ENCODE measurements at places on chromosomes 12 and 14.

DNA sequence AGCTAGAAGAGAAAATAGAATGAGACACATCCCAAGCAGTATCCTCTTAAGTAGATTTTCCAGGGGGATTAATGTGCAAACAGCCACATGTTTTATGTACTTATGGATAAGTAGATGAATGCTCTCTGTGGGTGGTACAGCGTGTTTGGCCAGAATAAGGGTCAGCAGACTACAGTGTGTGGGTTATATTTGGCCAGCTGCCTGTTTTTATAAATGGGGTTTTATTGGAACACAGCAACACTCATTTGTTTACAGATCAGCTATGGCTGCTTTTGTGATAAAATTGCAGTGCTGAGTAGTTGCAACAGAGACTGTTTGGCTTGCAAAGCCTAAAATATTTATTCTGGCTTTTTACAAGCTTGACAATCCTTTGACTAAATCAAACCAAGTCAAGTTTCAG lies 780.2 kb upstream of the SEL1L start:
- no peak for DNase-seq

GRCh38 chr14:37813732-37814131 lies 218.3 kb downstream of the TTC6 start:
- no peak for DNase-seq

GRCh38 chr14:92439537-92440344 lies 73.8 kb upstream of the RIN3 start:
- DNase-seq, result no peak

DNA sequence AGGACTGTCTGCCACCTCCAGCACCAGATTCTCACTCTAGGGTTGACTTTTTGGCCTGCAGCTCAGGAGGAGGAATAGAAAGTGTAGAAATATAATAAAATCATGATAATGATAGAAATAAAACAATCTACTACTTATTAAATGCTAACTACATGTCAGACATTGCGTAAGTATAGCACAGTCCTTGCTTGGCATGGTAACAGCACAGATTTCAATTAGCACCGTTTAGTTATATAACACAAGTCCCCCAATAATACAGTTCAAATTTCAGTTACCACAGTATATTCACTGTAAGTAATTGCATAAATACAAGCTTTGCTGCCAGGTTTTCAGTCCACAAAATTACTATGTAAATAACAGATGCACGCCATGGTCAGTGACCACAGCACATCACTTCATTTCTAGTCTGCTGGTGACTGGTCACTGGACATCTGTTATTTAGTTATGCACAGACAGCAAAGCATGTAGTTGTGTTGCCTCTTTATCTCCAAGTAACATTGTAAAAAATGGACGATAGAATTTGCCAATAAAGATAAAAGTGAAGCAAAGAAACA lies 6.5 kb upstream of the GLT8D2 start:
- DNase-seq, result no peak

- no peak for DNase-seq
Observed at GRCh38 chr12:65335021-65335714, 56.7 kb downstream of the MSRB3 start.

DNA sequence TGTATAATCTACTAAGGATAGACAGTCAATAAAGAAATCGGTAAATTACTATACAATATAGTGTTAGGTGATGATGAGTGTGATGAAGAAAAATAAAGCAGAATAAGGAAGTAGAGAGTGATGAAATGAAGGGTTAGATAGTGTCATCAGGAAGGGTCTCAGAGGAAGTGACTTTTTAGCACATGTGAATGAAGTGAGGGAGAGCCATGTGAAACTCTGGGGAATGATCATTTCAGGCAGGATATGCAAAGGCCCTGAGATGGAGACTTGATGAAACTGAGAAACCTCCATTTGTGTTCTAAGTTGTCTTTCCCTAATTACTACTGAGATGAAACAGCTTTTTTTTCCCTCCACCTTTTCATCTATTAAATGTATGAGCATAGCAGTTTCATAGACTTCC lies 19.4 kb upstream of the GNPTAB start:
- DNase-seq, result no peak

- no peak for DNase-seq
Observed at GRCh38 chr12:109883461-109883860, 3.1 kb upstream of the GLTP start.

DNA sequence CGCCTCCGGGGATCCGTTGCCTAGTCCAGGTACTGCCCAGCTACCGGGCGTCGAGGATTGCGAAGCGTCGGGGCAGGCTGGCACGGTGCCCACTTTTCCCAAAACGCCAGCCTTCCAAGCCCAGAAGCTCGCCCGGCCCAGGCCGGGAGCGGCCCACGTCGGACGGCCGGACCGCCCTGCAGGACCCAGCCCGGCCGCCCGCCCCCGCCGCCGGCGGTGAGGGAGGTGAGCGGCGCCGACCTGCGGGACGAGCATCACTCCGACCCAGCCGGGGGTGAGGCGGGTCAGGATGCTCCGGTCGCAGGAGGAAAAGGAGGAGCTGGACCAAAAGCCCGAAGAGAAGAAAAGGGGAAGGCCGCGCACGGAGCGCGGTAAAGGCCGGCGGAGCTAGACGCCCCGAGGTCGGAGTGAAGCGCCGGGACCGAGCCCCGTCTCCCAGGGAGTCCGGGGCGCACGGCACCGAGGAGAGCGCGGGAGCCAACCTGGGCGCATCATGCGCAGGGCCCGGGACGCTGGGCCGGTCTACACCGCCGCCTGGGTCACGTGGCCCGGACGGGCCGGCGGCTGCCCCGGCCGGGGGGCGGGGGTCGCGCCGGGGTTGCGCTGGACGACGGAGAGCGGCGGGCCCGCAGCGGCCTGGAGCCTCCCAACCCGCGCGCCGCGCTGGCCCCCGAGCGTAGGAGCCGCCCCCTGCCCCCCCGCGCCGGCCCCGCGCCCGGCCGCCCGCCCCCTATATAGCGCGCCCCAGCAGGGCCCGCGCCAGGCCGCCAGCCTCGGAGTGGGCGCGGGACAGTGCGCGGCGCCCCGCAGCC lies at the start of gene AQP5:
Gene AQP5 (plus strand): TSS at position 762 of the 812 bp plus-strand sequence. CDS start 146 bp downstream, outside the sequence.
- DNase-seq, result no peak

- no peak for DNase-seq
Observed at GRCh38 chr12:47221256-47222023, 141.7 kb upstream of the AMIGO2 start.

GRCh38 chr12:4701395-4702190 lies 18.6 kb upstream of the GALNT8 start:
- DNase-seq, result no peak

- no peak for DNase-seq
Observed at GRCh38 chr12:50013361-50014147, 11.7 kb downstream of the RACGAP1 start.

GRCh38 chr14:78028471-78028870 lies 141.7 kb upstream of the NRXN3 start:
- no peak for DNase-seq

GRCh38 chr12:25719505-25719904 lies 166.4 kb upstream of the LMNTD1 start:
- DNase-seq, result no peak

DNA sequence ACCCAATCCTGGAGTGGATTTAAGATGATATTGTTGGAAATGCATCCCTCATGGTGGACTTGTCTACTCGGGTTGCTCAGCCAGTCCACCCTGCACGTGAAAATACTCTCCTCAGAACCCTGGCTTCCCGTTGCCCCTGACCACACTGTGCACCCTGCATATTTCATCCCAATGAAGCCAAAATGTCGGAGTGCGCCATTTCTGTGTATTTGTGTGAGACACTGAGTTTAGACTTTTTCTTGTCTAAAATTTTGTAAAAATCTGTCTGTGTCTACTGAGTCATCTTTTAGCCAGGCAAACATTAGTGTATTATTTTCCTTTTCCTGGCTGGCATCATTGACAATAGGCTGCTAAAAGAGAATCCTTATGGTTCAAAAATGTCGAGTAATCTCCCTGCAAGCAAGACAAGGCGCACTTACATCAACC lies 485 bp upstream of the PNMA1 start:
- DNase-seq, result no peak

GRCh38 chr14:62381311-62382070 lies 619.3 kb downstream of the SNAPC1 start:
- DNase-seq, result no peak

DNA sequence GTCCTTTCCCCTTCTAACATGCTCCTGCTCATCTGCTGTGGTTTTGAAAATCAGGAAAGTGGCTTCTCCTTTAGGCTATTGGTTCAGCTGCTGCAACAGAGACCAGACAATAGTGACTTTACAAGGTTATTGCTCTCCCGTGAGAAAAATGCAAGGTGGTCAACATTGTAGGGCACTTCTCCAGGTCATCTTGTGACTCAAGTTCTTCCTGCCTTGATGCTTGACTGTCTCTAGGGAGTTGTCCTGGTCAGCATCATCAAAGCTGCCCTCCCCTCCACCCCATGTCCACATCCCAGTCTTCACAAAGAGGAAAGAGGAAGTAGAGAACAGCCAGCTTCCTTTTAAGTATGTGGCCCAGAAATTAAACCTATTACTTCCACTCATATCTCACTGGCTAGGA lies 3.9 kb upstream of the TMEM63C start:
- DNase-seq, result no peak
